ENCODE measurements at places on chromosomes 11 and 22. TPM values are rescaled to one million over a fixed set of nuclear protein-coding genes. Genes with fewer than 3 reads are reported as not detected.

Gene PES1
- total RNA-seq: 105 TPM

Gene C11orf21
- not detected for total RNA-seq

Gene LYVE1
- not detected for total RNA-seq

GRCh38 chr11:90493379-90493778 lies 270.5 kb upstream of the CHORDC1 start:
- H3K27ac ChIP-seq: no peak overlapping the region
- no peaks in the 10 kb centered on the region for H3K36me3 ChIP-seq
- DNase-seq: no peak
- no peaks in the 10 kb centered on the region for H3K27me3 ChIP-seq
- H3K4me1 ChIP-seq: no peaks in the 10 kb centered on the region

- no peaks in the 10 kb centered on the region for H3K36me3 ChIP-seq
- H3K27ac ChIP-seq: no peak overlapping the region
- no peaks in the 10 kb centered on the region for H3K4me1 ChIP-seq
- H3K27me3 ChIP-seq: no peaks in the 10 kb centered on the region
These were observed 8.8 kb upstream of the PRG2 start for GRCh38 chr11:57399221-57399620.

DNA sequence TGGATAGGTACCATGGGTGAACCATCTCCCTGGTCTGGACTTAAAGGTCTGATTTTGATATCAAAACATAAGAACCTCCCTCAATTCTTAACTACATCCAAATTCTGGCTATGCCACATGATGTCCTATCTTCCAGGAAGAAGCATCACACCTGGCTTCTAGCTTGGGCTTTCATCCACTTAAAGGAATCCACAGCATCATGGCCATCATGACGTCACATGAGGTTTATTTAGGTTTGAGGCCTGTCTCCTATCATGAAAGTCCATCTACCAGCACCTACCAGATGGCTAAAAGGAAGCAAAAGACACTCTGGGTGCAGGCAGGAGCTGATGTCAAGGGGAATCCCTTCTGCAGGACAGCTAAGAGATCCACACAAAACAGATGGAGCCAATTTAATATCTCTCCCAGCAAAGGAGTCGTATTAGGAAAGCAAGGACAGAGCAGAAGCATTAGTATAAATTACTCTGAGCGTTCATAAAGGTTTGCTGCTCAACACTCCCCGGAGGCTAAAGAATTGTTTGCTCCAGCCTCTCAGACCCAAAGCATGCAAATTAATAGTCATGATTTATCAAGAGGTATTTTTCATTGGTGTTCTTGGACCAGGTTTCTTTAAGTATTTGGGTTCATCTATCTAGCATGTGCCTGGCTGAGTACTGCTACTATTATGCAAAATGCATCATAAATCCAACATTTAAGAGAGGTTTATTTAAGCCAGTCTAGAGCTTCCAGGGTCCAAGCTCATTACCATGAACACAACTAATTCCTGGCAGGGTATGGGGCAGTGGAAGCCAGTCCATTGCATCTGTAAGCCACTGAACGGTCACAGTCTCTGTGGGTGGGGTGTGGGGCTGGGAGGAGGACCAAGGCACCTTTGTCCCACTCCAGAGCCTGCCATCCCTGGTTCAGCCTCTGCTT lies 47.2 kb downstream of the GALNT18 start:
- no peak for DNase-seq
- H3K4me1 ChIP-seq: peaks cover 26% of the 10 kb centered on the region
- no peak overlapping the region for H3K4me3 ChIP-seq
- H3K27me3 ChIP-seq: no peaks in the 10 kb centered on the region

DNA sequence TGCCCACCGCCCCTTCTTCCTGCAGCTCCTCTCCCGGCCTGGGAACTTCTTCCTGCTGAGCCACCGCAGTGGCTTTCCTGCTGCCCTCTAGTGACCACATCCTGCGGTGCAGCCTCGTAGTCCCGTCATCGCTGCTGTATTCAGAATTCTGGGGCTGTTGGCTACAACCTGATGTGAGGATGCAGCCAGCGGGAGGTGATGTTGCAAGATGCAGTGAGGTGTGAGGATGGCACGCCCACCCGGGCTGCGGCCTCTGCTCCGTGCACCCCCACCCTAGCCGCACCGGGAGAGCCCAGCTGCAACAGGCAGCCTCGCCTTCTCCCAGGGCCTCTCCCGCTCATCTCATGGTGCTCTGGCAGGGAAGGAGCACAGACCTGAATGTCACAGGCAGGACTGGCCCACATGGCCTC lies 10.1 kb downstream of the CHST1 start:
- no peak overlapping the region for H3K4me3 ChIP-seq
- H3K27me3 ChIP-seq: peaks cover 40% of the 10 kb centered on the region
- H3K4me1 ChIP-seq: peaks cover 5% of the 10 kb centered on the region
- H3K36me3 ChIP-seq: no peaks in the 10 kb centered on the region
- H3K27ac ChIP-seq: no peak overlapping the region
- DNase-seq: peak; percentile 78

DNA sequence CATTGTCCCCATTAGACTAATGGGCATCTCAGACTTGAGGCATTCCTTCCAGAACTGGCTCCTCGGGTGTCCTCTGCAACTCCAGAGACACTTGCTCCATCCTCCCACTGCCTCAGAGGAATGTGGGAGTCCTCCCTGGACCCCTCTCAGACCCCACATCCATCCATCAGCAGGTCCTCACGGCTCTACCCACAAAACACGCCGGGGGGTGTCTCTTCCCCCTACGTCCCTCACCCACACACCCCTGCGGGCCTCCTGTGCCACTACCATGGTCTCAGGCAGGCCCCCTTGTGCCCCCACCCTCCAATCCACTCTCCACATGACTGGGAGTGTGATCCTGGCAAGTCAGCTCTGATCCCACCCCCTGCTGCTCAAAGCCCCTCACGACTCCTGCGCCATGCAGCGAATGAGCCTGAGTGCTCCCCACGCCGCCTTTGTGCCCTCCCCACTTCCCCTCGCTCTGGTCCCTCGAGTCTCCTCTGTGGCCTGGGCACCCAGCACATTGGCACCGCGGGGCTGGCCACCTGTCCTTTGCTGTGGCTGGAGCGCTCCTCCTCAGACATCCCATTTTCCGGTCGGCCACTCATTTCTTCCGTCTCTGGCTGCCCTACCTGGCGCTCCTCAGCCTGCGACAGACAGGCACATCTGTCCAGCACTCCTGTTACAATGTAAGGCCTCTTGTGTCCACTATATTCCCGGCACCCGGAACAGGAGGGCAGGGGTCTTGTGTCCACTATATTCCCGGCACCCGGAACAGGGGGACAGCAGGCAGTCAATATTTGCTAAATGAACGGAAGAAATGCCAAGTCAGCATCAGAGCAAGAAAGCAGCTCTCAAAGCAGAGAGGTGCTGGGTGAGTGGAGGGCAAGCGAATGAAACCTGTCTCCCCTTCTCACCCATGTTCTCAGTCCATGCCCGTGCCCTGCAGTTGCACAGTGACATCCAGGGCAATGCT lies 14.2 kb upstream of the MOB2 start:
- H3K4me1 ChIP-seq: no peaks in the 10 kb centered on the region
- no peak overlapping the region for H3K27ac ChIP-seq
- no peak overlapping the region for H3K4me3 ChIP-seq
- no peak for DNase-seq
- H3K36me3 ChIP-seq: no peaks in the 10 kb centered on the region
- no peaks in the 10 kb centered on the region for H3K27me3 ChIP-seq
